BJ (cell line): ENCODE measurements at places on chromosomes 1 and 21.

DNA sequence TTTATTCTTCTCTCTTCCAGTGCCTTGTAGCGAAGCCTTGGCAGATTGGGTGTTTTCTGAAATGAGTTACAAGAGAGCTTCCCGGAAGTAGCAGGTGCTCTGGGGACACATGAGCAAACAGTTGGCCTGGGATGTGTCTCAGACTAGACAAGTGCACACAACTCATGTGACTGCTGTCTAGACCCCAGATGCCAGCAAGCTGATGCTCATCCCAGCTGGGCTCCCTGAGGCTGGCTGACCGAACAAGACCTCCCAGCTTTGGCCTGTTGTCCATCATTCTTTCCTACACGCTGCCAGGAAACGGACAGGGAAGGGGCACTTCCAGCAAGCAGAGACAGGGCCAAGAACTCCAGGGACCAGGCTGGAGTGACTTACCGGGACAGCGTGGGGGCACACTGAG, 18.7 kb upstream of the CSF1 start:
- DNase-seq: no peak

DNA sequence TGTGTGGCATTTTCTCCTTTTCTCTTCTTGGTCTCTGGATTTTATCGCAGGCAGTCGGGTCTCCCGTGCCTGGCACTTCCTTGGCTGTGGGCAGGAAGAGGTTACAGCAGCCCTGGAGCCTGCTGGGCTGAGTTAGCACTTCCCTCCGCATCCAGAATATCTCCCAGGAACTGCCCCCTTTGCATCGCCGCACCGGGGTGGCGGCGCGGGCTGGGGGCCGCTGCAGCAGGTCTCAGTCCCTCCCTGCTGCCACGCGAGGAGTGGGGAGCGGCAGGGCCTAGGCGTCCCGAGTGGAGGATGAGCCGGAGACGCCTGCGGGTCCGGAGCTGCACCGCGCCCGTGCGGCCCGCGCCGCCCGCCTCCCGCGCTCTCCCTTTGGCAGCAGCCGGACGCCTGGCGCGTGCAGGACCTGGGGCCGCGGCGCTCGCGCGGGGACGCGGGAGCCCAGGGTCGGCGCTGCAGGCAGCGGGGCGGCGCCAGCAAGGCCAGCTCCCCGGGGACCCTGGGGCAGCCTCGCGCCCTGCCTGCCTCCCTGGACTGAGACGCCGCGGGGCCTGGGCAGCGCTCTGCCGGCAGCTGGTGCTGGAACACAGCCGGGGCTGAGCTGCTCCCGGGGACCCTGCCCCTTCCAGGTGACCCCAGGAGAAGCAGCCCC, 192.8 kb downstream of the PRDM2 start:
- no peak for DNase-seq

GRCh38 chr1:84740050-84740714, 49.9 kb upstream of the SSX2IP start:
- DNase-seq: no peak

DNA sequence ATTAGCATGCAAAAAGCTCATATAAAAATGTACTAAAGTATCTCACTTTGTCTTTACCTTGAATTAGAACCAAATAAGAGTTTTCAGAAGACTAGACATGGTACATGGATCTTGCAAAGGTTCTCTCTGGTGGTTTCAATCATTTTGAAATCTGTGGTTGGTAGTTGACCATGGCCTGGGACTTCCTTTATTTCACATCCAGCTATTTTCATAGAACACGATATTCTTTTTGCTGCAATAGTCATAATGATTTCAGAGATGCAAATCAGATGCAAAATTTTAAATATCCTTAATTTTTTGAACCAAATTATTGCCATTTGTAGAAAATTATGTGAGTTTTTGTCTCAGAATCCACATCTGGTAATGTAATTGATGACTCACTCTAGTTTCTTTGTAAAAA, 375.1 kb upstream of the ZP4 start:
- DNase-seq: no peak

DNA sequence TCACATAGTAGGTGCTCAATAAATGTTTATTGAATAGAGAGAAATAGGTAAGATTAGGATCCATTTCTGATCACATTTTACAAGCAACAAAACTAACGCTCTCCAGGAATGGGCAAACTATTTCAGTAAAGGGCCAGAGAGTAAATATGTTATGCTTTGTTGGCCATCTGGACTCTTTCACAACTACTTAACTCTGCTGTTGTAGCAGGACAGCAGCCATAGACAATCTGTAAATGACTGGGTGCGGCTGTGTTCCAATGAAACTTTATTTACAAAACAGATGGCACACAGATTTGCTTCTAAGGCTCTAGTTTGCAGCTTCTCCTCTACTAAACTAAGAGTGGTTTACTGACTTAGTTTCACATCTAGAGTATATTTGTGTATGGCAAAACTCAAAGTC, 83.0 kb upstream of the BACH1 start:
- DNase-seq: peak; percentile 65

DNA sequence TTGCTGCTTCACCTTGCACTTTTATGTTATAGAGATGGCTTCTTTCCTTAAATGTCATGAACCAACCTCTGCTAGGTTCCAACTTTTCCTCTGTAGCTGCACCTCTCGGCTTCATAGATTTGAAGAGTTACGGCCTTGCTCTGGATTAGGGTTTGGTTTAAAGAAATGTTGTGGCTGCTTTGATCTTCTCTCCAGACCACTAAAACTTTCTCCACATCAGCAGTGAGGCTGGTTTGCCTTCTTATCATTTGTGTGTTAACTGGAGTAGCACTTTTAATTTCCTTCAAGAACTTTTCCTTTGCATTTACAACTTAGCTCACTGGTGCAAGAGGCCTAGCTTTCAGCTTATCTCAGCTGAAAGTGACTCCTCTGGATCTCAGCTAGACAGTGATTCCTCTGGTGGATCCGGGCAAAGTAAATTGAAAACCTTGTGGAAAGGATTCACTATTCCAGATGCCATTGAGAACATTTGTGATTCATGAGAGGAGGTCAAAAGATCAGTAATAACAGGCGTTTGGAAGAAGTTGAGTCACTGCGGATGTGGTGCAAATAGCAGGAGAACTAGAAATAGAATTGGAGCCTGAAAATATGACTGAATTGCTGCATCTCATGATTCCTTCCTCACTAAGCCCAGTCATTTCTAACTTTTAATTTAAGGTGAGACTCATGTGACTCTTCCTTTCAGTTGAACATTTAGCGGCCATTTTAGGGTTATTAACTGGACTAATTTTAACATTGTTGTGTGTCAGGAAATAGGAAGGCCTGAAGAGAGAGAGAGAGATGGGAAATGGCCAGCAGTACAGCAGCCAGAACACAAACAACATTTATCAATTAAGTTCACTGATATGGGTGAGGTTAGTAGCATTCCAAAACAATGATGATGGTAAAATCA, 16.2 kb upstream of the RGS1 start:
- DNase-seq: peak; percentile 93

GRCh38 chr1:18962121-18962721, 5.7 kb upstream of the IFFO2 start:
- DNase-seq: peak; percentile 72

- DNase-seq: no peak
Observed at GRCh38 chr1:52771384-52771783, 45.1 kb downstream of the ZYG11B start.

- DNase-seq: no peak
Observed at GRCh38 chr1:59183749-59184317, 113.1 kb upstream of the FGGY start.

GRCh38 chr1:209862391-209863356, 34.9 kb downstream of the UTP25 start:
- no peak for DNase-seq

GRCh38 chr1:12604114-12604874, 13.7 kb downstream of the DHRS3 start:
- DNase-seq: peak; percentile 86

- DNase-seq: peak; percentile 23
Observed at GRCh38 chr1:41920658-41921057, 1.9 kb upstream of the HIVEP3 start.

DNA sequence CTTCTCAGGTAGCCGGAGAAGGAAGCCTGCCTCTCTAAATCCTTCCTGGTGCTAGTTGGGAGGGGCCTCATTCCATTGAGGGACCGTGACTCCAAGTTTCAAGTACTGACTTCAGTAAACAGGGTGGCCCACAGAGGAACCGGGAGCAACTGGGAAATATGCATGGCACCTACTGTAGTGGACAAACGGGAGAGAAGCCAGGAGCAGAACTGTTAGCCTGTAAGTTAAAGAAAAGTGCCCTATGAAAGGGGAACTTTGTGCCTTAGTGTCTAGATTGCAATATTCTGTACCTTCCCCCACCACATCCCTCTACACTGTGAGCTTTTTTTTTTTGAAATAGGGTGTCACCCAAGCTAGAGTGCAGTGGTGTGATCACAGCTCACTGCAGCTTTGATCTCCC, 33.2 kb upstream of the KANK4 start:
- no peak for DNase-seq

DNA sequence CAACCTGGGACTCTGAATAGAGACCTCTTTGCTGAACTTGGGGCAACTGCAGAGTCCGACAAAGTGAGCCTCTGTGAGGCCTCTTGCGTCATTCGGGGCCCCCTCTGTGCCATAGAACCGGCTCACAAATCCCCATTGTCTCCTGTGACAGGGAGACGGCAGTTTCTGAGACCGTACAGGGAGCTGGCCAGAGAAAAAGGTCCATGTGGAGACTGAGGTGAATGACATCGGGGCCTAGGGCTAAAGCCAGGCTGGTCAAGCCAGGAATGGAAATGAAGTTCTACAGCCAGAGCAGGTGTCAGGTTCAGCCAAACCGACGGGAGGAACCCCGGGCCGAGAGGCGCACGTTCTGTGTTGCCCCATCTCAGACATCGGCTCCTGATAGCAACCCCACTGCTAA, 37.1 kb upstream of the TRIM67 start:
- no peak for DNase-seq

DNA sequence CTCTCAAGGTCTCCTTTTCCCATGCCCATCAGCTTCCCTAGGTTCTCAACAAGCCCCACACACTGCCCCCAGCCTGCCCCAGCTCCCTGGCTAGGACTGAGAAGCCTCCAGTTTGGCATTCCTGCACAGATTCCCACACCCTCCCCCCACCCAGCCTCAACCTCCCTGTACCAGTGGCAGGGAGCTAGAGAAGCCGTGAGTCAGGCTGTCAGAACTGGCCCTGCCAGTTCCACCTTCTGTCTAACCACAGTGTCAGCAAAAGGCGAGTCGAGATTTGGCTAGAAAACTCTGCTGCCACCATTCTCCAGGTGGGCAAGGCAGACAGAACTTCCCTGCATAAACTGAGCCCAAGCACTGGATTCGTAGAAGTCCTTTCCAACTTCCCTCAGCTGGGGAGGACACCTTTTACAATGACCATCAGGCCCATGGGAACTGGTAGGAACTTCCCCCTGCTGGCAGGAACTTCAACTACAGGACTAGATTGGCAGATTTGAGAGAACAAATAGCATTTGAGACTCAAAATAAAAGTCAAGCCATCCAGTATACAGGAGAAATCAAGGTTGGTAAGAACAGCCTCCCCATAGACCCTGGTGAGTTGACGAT, 31.0 kb downstream of the TNNT2 start:
- no peak for DNase-seq

GRCh38 chr1:21821385-21822019, 9.4 kb downstream of the LDLRAD2 start:
- no peak for DNase-seq

DNA sequence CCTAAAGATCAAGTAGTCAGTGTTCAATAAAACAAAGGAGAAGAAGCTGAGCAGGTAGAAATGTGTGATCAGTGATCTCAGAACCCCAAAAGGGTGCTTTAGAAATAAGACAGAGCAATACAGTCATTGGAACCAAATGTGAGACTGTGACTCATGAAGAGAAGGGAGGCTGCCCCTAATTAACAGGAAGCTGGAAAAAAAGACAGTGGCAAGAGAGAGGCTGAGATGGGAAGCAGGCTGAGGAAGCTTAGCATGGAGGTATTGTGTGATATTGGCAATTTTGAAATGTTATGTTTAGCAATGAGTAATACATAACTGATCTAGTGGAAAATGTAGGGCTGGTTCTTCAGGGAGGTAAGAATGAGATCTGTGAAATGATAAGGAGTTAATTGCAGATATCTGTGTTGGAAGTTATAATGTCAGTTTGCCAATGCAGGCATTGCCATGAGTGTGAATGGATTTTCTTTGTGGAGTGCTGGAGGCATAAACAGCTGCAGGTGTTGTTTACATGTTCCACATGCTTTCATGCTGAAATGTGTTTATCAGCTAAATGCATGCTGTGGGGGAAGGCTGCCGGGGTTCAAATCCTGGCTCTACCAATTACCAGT, 90.6 kb upstream of the CACNA1E start:
- DNase-seq: no peak

DNA sequence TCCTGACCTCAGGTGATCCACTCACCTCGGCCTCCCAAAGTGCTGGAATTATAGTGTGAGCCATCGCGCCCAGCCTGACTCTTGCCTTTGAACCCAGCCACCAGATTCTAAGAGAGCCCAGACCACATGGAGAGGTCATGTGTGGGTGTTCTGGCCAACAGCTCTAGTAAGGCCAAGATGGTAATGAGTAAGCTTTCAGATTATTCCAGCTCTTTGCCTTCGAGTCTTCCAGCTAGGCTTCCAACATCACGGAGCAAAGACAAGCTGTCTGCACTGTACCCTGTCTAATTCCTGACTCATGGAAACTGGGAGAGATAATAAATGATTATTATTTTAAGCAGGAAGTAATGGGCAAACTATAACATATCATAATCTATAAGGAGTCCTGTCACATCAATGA, 14.8 kb upstream of the ZFP69B start:
- DNase-seq: no peak

DNA sequence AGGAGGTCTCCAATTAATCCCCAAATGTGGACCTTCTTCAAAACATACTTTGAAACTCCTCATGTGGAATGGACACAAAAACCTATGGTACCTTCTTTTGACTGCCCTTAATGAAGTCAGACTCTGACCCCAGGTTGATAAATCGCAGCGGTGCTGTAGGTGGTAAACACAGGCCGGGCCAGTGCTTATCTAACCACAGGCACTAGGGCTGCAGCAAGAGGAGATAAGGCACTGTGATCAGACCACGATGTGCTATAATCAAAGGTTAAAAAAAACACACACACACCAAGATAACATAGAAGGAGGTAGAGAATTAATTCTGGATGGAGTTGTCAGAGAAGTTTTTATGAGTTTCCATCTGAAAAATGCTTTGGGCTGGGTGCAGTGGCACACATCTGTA, 52.3 kb upstream of the SIPA1L2 start:
- no peak for DNase-seq

DNA sequence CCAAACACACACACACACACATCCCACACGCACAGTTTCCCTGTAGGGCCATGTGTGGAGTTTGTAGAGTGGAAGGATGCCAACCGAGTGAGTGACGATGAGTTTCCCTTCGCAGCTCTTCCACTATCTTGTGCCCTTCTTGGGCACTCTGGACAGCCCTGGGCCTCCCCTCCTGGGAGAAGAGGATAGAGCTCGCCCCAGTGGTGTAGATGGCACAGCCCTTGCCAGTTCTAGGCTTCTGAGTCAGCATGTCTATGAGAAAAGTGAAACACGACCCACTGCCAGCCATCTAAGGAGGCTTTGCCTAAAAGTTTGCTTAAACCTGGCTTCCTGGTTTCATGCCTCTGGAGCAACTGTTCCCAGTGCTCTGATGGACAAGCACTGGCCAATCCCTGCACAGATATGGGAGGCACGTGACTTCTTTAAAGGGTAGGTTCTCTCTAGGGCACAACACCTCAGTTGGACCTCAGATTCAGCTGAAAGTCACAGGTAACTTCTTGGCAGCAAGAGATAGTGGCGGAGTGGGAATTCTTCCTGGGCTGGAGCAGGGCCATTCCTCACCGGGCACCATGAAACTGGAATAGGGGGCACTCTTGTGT, 195.9 kb upstream of the GALNT2 start:
- no peak for DNase-seq

GRCh38 chr1:169943963-169944526, 50.3 kb upstream of the SCYL3 start:
- DNase-seq: no peak

GRCh38 chr1:234229581-234230387, 143.5 kb upstream of the COA6 start:
- no peak for DNase-seq
